ENCODE measurements at places on chromosomes 7 and 10.

GRCh38 chr10:48768926-48769325 lies 84.3 kb downstream of the WDFY4 start:
- DNase-seq: no peak

- peak; percentile 55 for DNase-seq
Observed at GRCh38 chr10:650886-651615, 38.4 kb downstream of the DIP2C start.

GRCh38 chr10:71072823-71073210 lies 139.6 kb upstream of the UNC5B start:
- no peak for DNase-seq

DNA sequence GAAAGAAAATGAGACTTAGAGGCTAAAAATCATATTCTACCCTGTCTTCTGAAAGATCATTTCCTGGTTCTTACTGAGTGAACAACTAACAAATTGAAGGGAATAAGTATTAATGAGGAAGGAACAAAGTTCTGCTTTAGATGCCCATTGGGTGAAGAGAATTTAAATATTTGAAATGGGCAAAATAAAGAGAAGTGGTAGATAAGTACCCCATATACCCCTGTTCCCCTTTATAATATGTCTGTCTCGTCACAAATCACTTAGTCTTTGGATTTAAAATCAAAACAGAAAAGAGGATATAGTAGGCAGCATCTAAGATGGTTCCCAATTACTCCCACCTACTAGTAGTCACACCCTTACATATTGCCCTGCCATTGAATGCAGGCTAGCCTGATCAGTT lies 13.2 kb downstream of the TES start:
- no peak for DNase-seq

GRCh38 chr10:129788215-129788614 lies 175.9 kb downstream of the EBF3 start:
- no peak for DNase-seq

DNA sequence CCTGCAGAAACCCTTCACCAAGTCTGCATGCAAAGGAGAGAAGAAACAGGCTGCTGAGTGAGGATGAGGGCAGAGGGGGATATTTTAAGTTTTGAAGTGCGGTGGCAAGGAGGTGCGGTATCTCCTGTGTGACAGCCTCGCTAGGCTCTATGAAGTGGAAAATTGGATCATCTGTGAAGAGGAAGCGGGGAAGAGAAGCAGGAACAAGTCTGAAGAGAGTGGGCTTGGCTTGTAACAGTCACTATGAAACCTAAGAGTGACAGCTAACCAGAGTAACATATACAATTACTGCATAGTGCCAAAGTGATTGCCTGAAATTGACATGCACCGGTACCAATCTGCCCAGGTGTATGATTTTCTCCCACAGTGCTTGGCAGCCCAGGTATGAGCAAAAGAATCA lies 287.5 kb upstream of the KLF14 start:
- DNase-seq: no peak

DNA sequence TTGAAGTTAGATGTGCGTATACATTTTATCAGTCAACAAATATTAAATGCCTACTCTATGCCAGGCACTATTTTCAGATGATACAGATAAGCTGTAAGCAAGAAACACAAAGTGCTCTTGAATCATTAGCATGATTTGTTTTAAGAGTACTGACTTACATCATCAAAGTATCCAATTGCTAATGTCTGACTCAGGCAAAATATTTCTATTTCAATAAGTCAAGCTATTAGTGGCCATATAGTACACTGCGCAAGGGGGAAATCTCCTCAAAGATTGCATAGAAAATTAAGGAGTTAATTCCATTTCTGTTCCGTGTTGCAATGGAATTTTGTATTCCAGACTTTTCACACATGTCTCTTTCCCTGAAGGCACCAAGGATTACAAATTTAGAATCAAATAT lies 46.1 kb upstream of the DNAJC1 start:
- DNase-seq: peak; percentile 23

DNA sequence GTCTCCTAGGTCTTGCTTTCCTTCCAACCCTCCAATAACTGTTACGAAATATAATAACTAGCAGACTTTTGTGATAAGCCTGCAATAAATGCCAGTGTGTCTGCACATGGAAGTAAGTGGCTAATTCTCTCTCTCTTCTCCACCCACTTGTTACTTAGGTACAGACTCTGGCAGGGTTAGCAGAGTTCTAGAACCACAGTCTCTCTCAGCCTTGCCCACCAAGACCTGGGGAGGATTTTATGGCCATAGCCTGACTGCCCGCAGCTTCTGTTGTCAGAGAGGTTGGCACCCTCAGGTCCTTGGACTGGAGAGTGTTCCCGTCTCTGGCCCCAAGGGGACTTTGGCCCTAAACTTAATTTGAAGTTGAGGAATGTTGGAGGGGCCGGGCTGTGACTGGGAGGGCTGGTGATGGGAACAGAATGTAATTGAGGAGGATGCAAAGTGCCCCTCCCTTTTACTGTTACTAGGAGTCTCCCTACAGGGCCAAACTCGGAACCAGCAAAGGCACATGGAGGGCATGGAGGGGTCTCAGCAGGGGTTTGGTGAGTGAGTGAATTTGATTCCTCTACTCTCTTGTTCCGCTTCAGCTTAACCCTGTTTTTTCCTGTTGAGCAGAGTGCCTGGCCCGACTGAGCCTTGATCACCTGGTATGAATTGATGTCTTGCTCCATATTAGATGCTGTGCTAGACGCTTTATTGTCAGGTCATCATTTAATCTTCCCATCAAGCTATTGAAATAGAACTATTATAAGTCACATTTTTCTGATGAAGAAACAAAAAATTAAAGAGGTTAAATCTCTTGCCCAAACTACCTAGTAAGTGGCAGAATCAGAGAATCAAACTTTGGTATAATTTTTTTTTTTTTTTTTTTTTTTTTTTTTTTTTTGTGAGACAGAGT lies 37.0 kb upstream of the LCOR start:
- no peak for DNase-seq

- no peak for DNase-seq
Observed at GRCh38 chr7:21281193-21281592, 146.7 kb upstream of the SP4 start.

Measured in fibroblast of skin of abdomen (primary cell).